SJSA1 (cell line): ENCODE measurements at places on chromosomes 13 and 19. TPM values are rescaled to one million over a fixed set of nuclear protein-coding genes. Genes with fewer than 3 reads are reported as not detected.
A peak's percentile ranks its signal among the peaks of the same experiment; 100 is the strongest.

Gene OR10H1
- total RNA-seq, result not detected in 2 replicates

GRCh38 chr13:95226932-95227695 is 74.1 kb downstream of the ABCC4 start:
- H3K27ac ChIP-seq, result no peak overlapping the region
- H3K36me3 ChIP-seq, result no peaks in the 10 kb centered on the region
- H3K4me3 ChIP-seq, result no peak overlapping the region
- H3K4me1 ChIP-seq, result peaks cover 15% of the 10 kb centered on the region
- DNase-seq, result no peak

- no peak overlapping the region for H3K27ac ChIP-seq
- H3K36me3 ChIP-seq, result no peaks in the 10 kb centered on the region
- H3K4me3 ChIP-seq, result no peak overlapping the region
- DNase-seq, result no peak
These were observed 143.2 kb upstream of the ZNF507 start for GRCh38 chr19:32202244-32202643.

DNA sequence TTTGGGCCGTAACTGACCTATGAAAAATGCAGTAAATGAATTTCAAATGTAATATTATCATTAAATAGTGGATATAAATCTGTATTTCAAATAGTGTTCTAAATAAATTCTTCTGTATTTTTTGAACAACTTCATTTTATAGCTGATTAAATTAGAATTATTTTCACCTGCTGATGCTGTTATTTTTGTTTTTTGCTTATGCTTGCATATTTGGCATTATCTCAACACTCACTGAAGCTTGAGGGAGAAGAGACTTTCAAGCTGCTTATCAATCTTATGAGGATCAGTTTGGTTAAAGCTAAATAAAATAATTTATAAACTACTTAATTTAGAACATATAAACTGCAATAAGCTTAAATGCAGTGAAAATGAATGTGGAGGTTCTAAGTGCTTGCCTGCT is 251.3 kb upstream of the PCDH9 start:
- H3K36me3 ChIP-seq, result no peaks in the 10 kb centered on the region
- no peak overlapping the region for H3K27ac ChIP-seq
- H3K27me3 ChIP-seq, result no peaks in the 10 kb centered on the region
- H3K4me1 ChIP-seq, result no peaks in the 10 kb centered on the region
- no peak overlapping the region for H3K4me3 ChIP-seq

DNA sequence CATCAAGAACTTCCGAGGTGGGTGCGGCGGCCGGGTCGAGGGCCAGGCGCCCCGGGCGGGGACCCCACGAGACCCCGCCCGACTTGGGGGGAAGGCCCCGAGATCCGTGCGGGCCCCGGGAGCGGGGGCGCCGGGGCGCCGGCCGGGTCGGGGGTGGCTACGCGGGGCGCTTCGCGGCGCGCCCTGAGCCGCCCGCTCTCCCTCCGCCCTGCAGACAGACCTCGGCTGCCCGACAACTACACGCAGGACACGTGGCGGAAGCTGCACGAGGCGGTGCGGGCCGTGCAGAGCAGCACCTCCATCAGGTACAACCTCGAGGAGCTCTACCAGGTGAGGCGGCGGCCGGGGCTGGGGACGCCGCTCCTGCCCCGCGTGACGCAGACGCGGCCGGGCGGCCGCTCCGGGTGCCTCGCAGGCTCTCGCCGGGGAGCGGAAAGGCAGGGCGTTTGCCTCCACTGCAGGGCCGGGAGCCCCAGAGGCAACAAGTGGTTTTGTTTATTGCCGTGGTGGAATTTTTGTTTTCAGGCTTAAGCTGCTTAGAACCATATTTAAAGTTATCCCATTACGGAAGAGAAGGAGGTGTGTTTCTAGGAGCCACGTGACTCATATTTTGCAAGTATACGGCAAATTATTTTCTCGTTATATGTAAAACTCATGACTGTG is 477 bp downstream of the CUL4A start:
- H3K4me3 ChIP-seq, result peak overlapping the region; percentile 96
- peak overlapping the region; percentile 99 for H3K27ac ChIP-seq
- H3K36me3 ChIP-seq, result peaks cover 68% of the 10 kb centered on the region

DNA sequence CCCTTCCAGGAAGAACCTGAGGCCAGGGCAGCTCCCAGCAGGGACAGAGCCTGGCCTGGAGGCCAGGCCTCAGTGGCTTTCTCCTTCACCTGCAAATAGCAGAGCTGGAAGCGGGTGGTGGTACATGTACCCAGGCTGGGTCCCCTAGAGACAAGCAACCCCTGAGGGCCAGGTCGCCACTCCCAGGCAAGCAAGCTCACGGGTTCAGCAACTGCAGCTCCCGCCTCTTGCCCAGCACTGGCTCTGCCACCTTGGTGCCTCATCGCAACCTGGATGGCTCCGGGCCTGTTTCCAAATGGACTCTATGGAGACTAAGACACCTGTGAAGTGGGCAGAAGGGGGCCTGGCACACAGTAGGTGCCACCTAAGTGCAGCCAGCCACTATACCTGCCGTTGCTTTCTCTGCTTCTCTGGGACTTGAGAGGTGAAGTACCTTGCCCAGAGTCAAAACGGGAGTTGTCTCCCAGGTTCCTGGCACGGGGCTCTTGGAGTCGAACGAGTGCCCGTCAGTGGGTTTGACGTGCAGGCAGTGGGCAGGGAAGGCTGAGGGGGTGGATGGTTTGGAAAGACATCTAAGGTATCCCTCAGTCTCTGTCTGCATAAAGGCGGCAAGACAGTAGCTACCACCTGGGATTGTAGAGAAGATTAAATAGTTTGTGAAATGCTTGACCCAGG is 2.4 kb upstream of the PLPP2 start:
- H3K27me3 ChIP-seq, result peaks cover 29% of the 10 kb centered on the region
- no peak overlapping the region for H3K4me3 ChIP-seq
- H3K36me3 ChIP-seq, result no peaks in the 10 kb centered on the region
- peaks cover 12% of the 10 kb centered on the region for H3K4me1 ChIP-seq
- H3K27ac ChIP-seq, result no peak overlapping the region
- no peak for DNase-seq

DNA sequence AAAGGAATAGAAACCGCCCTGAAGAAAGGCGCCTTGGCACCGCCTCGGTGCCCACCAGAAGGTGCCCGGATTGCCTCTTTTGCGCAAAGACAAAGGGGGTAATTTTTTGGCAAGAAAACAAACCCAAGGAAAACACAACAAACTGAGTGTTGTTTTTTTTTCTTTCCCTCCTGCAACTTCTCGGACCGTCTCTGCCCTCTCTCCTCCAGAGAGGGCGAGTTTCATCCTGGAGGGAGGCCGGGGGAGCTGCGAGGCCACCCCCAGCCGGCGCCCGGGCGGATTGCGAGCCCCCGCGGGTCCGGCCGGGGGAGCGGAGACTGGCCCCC is 2.3 kb downstream of the ZNF536 start:
- peaks cover 17% of the 10 kb centered on the region for H3K27me3 ChIP-seq
- peak overlapping the region; percentile 37 for H3K4me3 ChIP-seq
- H3K27ac ChIP-seq, result no peak overlapping the region

GRCh38 chr13:29905845-29906244 is 55.4 kb upstream of the UBL3 start:
- peaks cover 20% of the 10 kb centered on the region for H3K4me1 ChIP-seq
- H3K27me3 ChIP-seq, result no peaks in the 10 kb centered on the region
- H3K27ac ChIP-seq, result no peak overlapping the region
- no peak for DNase-seq

Gene NLRP11
- not detected in 2 replicates for total RNA-seq

GRCh38 chr13:66634384-66634783 is 595.8 kb downstream of the PCDH9 start:
- no peak overlapping the region for H3K4me3 ChIP-seq
- H3K36me3 ChIP-seq, result no peaks in the 10 kb centered on the region
- H3K27ac ChIP-seq, result peak overlapping the region; percentile 88
- no peaks in the 10 kb centered on the region for H3K27me3 ChIP-seq
- peaks cover 20% of the 10 kb centered on the region for H3K4me1 ChIP-seq
- DNase-seq, result no peak

Gene KLK14
- not detected in 2 replicates for total RNA-seq

Gene PSG6
- total RNA-seq, result not detected in 2 replicates

GRCh38 chr13:21147827-21148226 is 28.5 kb downstream of the SKA3 start:
- H3K27me3 ChIP-seq, result no peaks in the 10 kb centered on the region
- H3K4me1 ChIP-seq, result peaks cover 4% of the 10 kb centered on the region; the same call in 1 of the 2 replicates
- no peak for DNase-seq
- no peak overlapping the region for H3K4me3 ChIP-seq
- peaks cover 49% of the 10 kb centered on the region for H3K36me3 ChIP-seq

Gene CADM4
- total RNA-seq, result 0.06 TPM in 1 of 2 replicates, not detected in the other

GRCh38 chr19:19475015-19475765 is 40.2 kb downstream of the TSSK6 start:
- peaks cover 28% of the 10 kb centered on the region for H3K36me3 ChIP-seq
- no peak overlapping the region for H3K27ac ChIP-seq
- no peaks in the 10 kb centered on the region for H3K4me1 ChIP-seq
- DNase-seq, result no peak
- no peak overlapping the region for H3K4me3 ChIP-seq
- no peaks in the 10 kb centered on the region for H3K27me3 ChIP-seq

GRCh38 chr19:10593820-10594637 is 6.9 kb upstream of the AP1M2 start:
- no peaks in the 10 kb centered on the region for H3K36me3 ChIP-seq
- no peak overlapping the region for H3K4me3 ChIP-seq
- no peak overlapping the region for H3K27ac ChIP-seq
- no peaks in the 10 kb centered on the region; the same call in 1 of the 2 replicates for H3K27me3 ChIP-seq
- no peaks in the 10 kb centered on the region for H3K4me1 ChIP-seq
- no peak for DNase-seq

GRCh38 chr19:15727724-15728123 is at the start of gene OR10H2:
OR10H2 (plus strand) TSS chr19:15728024; CDS start chr19:15728044, 20 bp downstream.
- H3K4me1 ChIP-seq, result no peaks in the 10 kb centered on the region
- H3K27me3 ChIP-seq, result peaks cover 4% of the 10 kb centered on the region; the same call in 1 of the 2 replicates
- no peaks in the 10 kb centered on the region for H3K36me3 ChIP-seq
- no peak for DNase-seq
- H3K4me3 ChIP-seq, result no peak within 1 kb of the TSS
